ENCODE measurements at places on chromosomes 3 and 15. TPM values are rescaled to one million over a fixed set of nuclear protein-coding genes. Genes with fewer than 3 reads are reported as not detected.
A peak's percentile ranks its signal among the peaks of the same experiment; 100 is the strongest.

DNA sequence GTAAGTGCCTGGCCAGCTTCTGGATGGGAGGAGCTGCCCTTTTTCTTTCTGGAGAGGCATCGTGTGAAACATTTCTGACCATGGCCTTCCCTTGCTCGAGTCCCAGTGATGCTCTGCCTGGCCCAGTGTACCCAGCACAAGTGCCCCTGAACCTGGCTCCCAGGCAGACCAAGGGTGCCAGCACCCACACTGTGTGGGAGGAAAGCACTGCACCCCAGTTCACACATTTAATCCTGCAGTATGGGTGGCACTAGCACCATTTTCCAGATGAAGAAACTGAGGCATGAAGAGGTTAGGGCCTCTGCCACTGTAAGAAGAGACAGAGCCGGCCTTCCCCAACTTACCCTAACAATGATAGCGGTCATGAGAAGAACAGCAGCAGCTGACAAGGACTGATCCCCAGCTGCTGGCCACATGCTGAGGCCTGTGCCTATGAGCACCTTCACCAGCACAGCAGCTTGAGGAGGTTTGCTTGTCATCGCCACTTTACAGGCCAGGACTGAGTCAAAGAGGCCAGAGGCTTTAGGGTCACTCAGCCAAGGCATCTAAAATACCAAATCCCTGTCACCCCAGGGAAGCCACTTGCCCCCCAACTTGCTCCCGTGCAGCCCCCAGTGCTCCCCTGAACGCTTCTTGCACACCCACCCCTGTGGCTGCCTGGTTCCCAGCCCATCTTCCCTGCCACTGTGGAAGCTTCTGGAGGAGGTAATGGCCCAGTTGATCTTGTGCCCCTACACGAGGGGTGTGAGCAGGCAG, 15.0 kb downstream of the PRR23E start:
- DNase-seq = no peak

DNA sequence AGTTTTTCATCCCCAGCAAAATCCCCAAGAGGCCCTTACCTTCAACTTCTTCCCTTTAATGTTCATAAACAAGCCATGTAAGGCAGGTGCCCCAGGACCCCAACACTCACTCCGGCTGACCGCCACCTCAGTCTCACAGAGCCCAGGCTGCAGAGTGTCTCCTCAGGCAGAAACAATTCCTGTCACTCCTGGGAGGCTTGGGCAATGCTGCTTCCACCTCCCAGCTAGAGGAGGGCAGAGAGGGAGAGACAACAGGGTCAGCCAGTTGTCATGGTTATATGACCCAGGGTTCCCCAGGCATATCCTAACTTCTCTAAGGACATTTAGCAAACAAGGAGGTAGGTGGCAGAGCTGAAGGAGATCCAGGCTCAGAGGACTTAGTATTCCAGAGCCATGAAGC, at the start of gene PLIN1:
Gene PLIN1 (minus strand): TSS at position 156 of the 400 bp plus-strand sequence. CDS start 1,878 bp downstream, outside the sequence.
- no peak for DNase-seq

- DNase-seq = no peak
Observed at GRCh38 chr15:99506399-99506798, 59.4 kb upstream of the MEF2A start.

DNA sequence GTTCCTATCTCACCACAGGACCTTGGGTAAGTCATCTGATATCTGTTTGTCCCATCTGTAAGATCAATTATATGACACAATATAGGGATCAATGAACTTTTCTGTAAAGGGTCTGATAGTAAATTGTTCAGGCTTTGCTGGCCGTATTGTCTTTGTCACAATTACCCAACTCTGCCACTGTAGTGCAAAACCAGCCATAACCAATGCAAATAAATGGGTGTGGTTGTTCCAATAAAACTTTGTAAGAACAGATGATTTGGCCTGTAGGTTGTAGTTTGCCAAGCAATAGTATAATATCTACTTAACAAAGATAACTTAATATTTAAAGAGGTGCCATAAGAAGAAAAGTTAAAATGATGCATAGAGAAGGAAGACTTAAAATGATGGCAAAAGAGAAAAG, 210.8 kb downstream of the VPS13C start:
- no peak for DNase-seq

The PRR23E gene
- total RNA-seq = not detected

GRCh38 chr15:85730001-85730820, 64.5 kb downstream of the KLHL25 start:
- DNase-seq = peak; percentile 71

DNA sequence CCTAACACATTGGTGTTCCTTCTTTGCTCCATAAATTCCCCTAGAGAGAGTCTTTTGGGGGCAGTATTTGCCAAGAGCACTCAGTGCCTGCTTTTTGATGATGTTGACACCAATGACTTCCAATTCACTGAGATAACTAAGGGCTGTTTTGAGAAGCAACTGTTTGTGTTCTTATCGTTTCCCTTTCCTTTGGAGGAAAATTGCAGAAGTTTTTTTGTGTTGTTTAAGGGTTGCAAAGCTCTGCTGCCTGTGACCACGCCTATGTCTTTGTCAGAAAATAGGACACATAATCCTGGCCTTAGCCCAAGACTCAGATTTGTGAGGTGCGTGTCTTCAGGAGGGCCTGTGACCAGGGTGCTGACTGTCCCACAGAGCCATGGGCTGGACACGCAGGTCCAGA, 99.6 kb downstream of the FAM43A start:
- DNase-seq = no peak

DNA sequence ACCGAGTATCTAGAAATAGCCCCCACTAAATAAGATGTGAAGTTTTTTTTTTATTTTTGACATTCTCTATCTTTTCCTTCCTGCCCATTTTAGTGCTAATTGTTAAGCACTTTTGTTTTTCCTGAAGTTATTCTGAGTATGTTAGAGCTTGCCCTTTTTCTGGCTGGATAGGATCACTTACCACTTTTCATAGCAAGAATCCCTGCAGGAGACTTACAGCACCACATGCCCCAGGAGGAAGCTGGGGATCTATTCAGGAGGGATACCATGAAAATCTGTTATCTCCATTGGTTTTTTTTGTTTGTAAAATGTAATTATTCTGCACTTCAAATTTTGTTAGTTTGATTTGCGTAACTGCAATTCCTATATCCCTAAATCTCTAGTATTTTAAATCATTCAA, 968.4 kb downstream of the ZPLD1 start:
- DNase-seq = no peak

The CCR9 gene
- total RNA-seq = not detected

- DNase-seq = no peak
Observed at GRCh38 chr15:48105936-48106335, 14.9 kb upstream of the SLC24A5 start.

DNA sequence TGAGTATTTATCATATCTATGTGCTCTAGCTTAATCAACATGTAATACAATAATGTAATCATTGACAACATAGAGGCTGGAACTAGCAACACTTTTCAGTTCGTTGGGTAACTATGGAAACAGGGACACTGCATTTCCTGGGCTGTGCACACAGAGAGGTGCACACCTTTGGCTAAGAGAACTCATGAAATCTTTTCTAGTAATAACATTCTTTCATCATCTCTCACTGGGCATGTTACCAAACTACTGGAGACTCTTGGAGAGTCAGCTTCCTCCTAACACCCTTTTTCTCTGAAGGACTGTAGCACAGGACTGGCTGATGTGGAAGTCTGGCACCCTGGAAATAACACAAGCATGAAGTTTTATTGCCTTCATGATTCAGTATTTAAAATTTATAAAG, 135.6 kb downstream of the KCNMB2 start:
- peak; percentile 34 for DNase-seq

GRCh38 chr3:84439476-84439875, 519.3 kb upstream of the CADM2 start:
- DNase-seq = no peak

GRCh38 chr15:96860741-96861140, 530.2 kb downstream of the NR2F2 start:
- DNase-seq = no peak

- DNase-seq = no peak
Observed at GRCh38 chr3:53748512-53749271, 97.5 kb downstream of the CHDH start.

DNA sequence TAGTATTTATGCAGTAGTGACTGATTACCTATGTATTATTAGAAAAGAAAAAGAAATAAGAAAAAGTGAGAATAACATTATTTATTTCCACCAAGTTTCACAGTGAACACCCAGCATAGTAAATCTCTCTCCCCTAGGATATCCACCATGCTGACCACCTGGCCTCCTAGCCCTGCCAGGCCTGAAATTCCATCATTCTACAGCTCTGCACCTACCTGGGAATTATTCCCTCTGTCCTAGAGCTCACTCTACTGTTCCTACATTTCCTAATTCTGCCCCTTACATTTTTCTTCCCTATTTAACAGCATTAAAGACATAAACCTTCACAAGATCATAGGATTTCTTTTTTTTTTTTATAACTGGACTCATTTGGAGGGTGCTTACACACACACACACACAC, 525.3 kb upstream of the PPP2R3A start:
- no peak for DNase-seq

- no peak for DNase-seq
Observed at GRCh38 chr3:5437783-5438323, 250.3 kb downstream of the EDEM1 start.

The CMTM7 gene
- total RNA-seq = 3.4 TPM

DNA sequence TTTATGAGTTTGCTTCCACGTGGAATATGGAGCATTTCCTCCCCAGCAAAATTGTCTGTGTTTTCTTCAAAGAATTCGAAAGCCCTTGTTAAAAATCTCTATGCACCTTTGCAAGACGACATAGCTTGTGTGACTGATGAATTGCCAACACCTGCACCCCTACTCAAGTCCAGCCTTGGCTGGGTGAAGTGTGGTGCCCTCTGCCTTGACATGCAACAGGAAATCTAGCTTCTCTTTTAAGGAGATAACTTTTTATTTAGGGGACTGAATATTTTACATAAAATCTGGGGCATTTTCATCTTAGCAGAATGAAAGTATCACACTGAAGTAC, 647 bp downstream of the HMG20A start:
- peak; percentile 3 for DNase-seq

DNA sequence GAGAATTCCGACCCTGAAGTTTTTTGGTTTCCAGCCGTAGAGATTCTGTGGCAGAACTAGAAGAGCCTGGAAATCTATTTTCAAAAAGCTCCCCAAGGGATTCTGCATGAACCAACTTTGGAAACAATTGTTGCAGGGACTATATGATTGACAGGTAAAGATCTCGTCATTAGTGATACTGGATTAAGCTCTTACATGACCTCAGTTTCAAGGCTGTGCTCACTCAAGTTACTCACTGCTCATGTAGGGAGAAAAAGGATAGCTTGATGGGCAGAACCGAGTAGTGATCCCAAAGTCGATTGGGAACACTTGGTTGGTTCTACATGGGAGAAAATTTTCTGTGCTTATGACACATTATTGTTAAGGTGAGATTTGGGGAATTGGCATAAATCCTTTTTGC, 142.3 kb upstream of the RASGRP1 start:
- no peak for DNase-seq

DNA sequence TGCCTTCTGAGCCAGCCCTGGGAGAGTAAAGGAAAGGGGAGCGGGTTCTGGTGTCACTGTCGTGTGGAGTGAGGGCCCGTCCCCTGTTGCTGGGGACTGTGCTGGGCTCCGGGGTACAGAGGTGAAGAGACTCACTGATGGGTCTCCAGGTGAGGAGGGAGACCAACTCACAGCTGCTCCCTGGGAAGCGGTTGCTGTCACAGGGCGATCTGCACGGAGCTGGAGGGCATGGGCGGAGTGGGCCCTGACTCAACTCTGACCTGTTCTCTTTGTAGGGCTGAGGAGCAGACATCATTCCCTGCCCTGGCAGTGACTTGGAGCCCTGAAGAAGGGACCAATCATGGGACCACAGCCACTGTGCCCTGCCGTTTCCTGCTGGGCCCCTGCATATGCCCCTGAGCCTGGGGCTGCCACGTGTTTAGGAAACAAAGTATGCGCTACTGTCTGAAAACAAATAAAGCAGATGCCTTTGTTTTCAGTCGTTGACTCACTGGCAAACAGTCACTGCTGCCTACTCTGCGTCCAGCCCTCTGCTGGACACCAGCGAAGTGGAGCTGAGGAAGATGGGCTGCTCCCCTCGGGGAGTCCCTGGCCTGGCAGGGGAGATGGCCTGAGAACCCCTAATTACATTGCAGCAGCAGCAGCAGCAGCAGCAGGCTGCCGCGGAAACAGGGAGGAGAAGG, 22.9 kb upstream of the PLXNA1 start:
- DNase-seq = peak; percentile 73

DNA sequence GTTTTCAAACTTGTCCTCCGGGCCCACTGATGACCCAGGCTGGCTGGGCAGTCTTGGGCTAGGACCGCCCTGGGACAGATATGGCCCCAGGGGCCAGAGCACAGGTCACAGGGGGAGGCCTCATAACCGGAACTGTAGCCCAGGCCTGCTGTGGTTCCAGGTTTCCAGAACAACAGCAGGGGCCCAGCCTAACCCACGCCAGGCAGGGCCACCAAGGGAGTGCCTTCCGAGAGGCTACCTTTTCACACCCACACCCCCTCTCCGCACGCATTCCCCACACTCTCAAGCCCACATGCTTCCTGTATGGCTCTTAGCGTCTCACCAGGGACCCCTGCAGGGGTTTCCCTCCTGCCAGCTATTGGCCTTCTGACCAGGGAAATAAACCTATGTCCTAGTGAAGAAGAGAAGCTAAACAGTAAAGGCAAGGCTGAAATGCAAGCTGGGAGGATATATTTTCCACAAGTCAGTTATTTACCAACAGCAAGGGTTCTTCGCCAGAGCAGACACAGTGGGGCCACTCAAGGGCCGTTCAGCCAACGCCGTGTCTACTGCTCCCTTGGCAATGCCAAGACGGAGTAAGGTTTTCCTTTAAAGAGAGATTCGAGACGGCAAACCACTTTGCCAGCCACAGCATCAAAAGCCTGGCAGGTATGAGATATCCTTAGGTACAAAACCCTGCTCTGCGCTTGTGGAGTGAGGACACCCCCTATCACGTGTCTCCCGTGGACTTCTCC, 135.1 kb downstream of the ATP10A start:
- no peak for DNase-seq

DNA sequence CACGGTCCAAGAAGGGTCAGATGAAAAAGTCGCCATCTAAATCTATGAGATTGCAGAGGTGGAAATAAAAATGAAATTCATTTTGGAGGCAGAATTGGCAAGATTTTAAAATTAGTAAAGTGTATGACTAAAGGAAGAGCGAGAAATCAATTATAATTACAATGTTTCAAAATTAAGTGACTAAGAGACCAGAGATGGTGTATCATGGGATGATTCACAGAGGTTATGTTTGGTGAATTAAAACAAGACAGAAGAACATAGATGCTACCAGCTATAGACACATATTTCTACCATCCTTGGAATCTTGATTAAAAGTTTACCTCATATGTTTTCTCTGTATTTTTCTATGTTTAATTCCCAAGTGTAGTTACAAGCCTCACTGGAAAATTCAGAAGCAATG, 308.9 kb upstream of the DNAJC19 start:
- peak; percentile 33 for DNase-seq

DNA sequence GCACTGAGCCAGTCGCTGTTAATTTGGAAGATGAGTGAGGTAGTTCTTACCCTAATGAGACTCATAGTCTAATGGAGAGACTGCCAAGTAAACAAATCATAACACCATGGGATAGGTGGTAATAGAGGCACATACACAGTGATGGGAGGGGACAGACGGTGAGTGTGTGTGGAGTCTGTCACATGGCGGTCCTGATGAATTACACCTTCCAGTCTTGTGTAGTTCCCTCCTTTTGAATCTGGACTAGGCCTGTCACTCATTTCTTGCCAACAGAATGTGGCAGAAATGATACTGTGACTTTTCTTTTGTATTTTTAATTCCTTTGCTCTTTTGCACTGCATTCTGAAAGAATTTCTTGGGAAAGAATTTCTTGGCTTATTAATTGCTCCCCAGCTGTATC, 78.1 kb downstream of the NR1D2 start:
- DNase-seq = no peak
